Stimulated activated CD8-positive, alpha-beta memory T cell treated with anti-CD3 and anti-CD28 coated beads, Interleukin-7, amount 100 ng/mL, for 24 hours (primary cell): ENCODE measurements at places on chromosomes 1 and 21.

DNA sequence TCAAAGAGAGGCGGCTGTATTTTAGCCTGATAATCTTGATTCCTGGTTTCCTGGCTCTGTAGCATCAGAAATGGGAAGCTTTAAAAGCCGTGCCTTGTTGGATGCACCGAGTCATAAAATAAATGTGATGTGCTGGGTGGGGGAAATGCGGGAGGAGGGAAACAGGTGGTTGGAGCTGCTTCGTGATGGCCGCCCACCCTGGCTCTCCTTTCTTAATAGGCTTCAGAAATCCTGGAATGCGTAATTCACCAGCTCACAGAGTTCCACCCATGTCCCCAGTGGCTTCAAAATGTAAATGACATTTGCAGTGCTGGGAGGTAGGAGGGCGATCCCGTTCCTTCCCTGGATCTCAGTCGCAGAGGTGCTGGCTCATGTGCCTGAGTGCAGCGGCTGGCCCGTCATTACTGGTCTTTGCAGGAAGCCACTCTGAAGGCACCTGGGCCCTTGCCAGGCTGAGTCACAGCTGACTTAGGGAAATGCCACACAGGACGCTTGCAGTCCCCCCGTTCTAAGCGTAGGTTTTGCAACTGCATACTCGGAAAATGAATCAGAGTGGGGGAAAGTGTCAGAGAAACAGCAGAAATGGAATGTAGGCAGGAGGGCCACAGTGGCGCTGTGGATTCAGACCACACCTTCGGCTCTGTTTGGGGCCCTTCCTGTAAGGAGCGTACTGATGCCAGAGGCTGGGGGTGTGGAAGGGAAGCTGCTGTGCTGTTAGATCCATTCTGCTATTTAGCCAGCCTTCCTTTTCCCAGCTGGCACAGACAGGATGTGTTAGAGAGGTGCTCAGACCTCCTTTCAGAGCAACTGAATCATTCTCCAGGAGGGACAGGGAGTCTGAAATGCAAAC lies 37.6 kb downstream of the GALNT2 start:
- peak; percentile 58 for DNase-seq

DNA sequence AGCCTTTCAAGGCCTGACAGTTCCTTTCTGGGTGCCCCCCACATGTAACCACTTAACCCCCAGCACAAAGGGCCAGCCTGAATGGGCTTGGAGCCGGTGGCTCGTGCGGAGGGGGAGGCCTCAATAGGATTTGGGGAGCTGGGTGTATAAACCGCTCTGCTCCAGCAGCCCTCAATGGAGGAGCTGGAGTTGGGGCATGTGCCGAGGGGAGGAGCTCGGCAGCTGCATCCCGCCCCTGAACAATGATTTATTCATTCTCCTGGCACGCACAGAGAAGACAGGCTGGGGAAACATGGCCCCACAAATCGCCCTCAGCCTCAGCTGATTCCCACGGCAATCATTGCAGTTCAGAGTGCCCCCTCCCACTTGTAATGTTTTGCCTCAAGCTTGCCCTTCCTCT lies 6.9 kb upstream of the C1orf216 start:
- no peak for DNase-seq

DNA sequence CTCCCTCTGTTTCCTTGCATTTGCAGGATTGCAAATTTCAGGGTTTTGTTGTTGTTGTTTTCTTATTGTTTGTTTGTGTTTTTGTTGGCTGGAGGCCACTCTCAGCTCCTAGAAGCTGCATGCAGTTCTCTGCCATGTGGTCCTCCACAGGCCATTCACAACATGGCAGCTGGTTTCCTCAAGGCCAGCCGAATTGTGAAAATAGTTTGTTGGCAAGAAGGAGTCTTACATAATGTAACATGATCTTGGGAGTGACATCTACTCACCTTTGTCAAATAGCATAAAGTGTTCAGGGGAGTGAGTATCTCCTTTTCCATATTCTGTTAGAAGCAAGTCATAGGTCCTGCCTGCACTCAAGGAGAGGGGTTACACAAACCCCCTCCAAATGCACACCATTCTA lies 10.6 kb upstream of the UAP1 start:
- DNase-seq, result no peak

DNA sequence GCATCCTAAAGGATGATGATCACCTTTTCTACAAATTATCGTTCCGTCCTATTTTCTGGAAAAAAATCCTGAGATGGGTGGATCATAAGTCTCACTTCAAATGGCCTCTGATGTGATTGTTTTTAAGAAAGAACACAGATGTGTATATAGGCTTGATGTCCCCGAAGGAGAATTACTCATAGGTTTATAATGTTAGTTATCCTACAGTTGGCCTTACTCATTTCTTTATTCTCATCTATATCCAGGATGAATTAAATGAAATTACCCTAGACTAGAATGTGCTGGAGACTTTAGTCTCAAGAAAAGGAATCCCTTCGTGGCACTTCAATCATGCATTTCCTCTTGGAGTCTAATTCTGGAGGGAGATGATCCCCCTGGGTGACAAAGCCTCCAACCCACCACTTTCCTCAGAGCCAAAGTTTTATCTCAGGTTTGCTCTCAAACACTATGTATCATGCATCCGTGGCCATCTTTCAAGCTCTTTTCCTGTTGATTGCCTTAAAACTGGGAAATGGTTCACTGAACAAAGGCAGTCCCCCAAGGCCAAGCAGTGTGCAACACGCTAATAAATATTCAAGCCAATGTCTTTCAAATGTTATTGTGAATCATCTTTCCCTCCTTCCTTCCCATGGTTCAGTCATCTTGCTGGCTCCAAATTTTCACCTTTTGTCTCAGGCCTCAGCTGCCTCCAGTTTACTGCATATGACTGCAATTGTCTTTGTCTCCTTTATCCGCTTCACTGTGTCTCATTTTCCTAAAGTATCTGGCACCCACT lies 32.5 kb upstream of the SMYD2 start:
- no peak for DNase-seq

DNA sequence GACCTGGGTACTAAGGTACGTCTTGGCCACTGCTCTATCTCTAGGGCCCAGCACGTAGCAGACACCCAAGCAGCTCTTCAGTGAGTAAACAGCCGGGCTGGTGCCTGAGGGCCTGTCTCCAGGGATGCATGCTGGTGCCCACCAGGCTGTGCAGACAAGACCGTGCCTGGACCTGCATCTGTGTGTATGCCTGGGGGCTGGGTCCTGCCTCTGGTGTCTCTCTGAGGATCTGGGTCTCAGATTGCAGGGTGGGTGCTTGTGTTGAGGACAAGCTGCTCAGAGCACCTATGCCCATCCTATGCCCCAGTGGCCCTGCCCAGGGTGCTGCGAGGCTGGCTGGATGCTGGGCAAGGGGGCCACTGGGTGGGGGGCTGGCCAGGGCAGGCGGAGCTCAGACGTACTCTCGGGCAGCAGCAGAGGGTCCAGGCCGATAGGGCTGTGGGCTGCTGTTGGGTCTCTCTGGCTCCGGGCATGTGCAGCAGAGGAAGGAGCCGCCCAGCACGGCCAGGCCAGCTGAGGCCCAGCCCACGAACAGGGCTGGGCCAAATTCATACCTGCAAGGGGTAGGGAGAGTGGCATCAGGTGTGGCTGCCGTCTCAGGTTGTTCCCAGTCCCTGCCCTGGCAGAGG lies 4.4 kb downstream of the CLDN19 start:
- DNase-seq, result no peak

GRCh38 chr1:39368045-39368444 lies 123.4 kb upstream of the BMP8A start:
- no peak for DNase-seq

GRCh38 chr1:151147665-151148064 lies 1.2 kb upstream of the SEMA6C start:
- DNase-seq, result no peak

GRCh38 chr1:216598448-216598847 lies 124.8 kb downstream of the ESRRG start:
- no peak for DNase-seq

- no peak for DNase-seq
These were observed 2.9 kb upstream of the OBSCN start for GRCh38 chr1:228204958-228205357.

DNA sequence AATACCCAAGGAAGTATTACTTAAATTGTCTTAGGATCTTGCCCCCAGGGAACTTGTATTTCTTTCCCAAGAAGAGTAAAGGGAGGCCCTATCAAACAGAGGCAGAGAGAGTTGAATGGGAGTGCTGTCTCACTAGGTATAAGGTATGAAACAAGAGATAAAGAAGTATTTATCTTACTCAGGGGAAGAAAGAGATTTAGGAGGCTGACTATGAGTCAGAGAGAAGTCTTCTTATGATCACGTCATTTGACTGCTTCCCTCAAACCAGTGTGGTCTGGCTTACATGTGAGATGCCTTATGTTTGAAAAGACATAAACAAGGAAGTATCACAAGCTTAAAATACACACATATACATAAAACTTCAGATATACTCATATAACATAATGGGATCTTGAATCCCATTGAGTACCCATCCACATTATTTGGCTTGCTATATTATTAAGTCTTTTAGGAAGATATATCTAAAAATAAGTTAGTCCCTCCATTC lies 29.6 kb downstream of the DUSP10 start:
- DNase-seq, result no peak

DNA sequence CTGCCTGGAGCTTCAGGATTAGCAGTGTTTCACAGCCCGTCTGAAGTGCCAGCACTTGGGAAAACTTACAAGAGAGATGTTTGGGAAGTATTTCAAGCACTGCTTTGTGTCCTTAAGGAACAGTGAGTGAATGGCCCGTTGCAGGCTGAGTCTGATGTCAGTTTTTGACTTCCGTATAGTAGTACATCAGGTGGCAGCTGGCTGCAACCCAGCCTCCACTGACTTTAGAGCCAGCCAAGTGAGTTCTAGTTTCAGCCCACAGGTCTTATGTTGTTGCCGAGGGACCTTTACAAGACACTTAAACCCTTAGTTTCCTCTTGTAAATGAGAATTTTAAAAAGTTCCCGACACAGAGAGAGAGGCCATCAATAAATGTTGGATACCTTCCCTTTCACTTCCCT lies 35.0 kb downstream of the UCK2 start:
- DNase-seq, result no peak

DNA sequence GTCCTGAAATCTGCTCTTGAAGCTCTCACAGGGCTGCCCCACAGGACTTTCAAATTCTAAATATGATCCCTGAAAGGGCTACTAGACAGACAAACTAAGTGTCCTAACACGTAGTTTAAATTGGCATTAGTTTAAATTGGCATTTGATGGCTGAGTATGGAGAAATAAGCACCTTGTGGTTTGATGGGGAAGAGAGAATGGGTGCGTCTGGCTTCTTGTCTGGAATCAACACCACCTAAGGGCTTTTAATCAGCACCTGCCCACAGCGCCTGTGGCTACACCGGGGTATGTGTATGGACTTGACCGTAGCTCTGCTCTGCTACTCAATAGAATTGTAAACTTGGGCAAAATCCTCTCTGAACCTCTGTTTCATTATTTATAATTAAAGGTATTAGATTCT lies 5.7 kb upstream of the LAMB3 start:
- no peak for DNase-seq

DNA sequence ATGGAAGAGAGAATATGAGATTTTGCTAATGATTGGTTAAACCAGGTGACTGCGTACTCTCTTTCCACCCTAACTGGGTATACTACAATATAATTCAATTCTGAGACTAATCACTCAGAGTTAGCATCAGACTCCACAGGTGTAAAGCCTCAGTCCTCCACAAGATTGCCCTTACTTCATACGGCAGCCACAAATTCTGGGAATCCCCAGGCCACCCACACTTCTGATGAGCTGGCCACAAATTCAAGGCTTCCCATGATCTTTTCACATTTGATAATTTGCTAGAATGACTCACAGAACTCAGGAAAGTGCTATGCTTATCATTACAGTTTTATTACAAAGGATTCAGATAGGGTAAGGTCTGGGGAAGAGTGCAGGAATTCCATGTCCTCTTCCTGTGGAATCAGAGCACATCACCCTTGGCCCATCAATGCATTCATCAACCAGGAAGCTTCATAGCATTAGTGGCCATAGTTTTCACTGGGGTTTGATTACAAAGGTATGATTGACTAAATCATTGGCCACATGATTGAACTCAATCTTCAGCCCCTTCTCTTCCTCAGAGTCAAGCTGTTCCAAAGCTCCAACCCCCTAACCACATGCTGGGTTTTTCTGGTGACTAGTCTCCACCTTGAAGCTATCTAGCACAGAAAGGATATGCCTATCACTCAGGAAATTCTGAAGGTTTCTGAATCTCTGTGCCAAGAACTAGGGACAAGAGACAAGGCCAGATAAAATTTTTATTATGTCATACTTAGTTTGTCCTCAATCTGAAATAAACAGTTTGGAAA lies 131.7 kb downstream of the HHIPL2 start:
- DNase-seq, result no peak

- DNase-seq, result no peak
These were observed 41.9 kb downstream of the CTNNBIP1 start for GRCh38 chr1:9868244-9868590.

DNA sequence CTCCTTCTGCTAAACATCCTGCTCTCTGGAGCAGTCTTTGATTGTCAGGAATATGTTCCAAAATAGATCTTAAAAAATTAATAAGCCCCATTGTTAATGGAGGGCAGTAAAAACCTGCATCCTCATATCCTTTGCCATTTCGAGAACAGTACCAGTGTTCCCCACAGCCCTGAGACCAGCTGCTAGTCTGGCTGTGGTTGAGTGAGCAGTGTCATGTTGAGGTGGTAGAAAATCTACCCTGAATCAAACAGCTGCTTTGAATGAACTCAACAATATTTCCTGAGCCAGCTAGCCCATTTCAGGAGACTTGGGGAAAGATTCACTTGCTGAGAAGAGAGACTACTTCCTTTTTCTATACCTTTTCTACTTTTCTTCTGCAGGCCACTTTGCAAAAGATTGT lies 24.4 kb downstream of the FABP3 start:
- DNase-seq, result no peak

DNA sequence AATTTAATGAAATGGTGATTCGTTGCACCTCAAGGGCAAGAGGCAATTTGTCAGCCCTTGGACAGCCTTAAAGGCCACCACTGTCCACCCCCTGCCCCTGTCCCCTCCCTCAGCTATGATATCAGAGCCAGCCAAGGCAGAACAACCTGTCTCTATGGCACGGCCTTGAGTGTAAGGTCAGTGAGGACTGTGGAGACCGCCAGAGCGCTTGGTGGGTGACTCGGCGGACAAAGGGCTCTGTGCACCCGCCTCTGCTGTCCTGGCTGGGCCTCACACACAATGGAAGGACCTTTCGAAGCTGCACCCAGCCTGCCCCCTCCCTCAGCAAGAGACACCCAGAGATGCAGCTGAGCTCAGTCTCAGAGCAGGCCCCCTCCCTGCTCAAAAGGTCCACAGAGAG lies 50.6 kb downstream of the SDC3 start:
- no peak for DNase-seq
